ENCODE measurements at places on chromosomes 5 and 9.
A peak's percentile ranks its signal among the peaks of the same experiment; 100 is the strongest.

DNA sequence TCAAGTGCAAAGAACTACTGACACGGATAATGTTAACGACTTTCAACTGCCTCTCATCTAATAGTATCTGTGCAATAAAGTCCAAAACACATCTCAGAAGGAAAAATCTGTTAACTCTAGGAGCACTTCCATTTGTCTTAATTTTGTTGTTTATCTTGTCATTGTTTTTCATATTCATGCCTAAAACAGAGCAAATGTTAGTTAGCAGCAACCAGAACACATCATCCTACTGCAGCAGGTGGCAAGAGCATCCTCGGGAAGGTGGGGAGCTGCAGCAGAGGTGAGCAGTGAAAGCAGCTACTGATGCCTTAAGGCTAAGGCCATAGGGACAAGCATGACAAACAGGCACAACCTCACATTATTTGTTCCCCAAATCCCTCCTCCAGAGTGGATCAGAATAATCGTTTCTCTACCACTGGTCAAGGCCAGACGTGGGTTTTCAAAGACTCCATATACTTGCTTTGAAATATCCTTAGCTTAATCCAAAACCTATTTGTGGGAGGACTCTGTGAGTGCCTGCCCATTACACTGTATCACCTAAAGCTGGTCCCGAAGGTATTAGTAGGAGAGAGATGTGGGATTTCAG is 1.0 kb downstream of the HMGCS1 start:
- no peak for DNase-seq

DNA sequence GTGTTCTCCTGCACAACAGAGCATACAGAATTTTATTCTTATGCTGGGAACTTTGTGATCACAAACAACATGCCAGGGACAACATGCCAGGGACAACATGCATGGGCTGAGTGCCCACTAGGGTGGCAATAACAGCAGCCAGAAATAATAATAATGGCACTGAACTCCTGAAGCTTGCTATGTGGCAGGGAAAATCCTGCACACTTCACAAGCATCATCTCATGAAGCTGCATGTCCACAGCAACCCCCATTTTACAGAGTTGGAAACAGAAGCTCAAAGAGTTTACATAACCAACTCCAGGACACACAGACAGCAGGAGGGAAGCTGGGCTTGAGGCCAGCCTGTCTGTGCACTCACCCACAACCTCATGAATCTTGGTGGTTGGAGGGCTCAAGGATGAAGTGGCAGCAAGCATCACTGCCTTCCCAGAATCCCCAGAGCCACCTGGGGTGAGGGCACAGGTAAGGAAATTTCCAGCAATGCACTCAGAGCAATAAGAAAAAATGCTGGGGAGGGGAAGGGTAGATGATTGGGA is 111.4 kb downstream of the GABBR2 start:
- no peak for DNase-seq

DNA sequence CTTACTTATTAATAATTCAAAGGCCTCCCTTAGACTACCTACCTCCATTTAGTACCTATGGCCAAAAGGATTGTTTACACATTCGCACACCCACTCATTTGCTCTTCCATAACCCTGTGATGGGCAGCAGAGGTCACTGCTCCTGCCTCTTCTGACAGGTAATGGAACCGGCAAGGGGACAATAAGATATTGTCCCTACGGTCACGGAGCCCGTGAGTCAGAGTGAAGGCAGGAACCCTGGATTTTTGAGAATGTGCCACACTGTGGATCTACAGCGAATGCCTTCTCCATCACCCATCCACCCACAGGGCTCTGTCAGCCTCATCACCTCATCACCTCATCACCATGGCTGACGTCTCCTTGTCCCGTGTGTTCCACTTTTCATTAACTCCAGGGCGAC is 132.3 kb downstream of the MYO10 start:
- DNase-seq = no peak

DNA sequence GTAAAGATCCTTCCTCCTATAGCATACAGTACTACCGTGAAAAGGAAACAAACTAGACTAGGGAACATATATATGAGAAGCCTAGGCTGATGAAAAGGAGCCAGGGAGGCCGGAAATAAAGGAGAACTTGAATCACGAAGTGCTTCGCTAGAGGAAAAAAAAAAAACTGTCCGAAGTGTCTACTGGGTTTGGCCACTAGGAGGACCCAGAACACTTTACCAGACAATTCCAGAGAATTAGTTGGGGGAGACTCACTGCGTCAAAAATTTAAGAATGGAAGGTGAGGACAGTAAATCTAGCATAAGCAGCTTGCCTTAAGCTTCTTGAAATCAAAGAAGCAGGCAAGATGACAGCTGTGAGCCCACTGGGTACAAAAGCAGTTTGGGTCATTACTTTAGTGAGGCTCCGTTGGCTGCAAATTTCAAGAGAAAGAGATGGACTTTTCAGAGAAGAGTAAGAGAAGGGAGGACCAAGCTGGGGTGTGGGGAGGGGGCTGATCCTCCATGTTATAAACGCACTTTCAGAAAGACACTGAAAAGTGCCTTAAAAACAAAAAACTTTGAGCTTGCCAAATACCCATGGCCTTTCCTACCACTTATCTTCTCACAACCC is 47.4 kb downstream of the P4HA2 start:
- DNase-seq = peak; percentile 40

- no peak for DNase-seq
These were observed 6.6 kb upstream of the PRXL2C start for GRCh38 chr9:96661711-96662110.

- DNase-seq = no peak
These were observed 677.7 kb upstream of the MEF2C start for GRCh38 chr5:89560696-89561095.

Measured in fibroblast of skin of left quadriceps (primary cell).